Naive thymus-derived CD8-positive, alpha-beta T cell (primary cell): ENCODE measurements at places on chromosomes 1 and 21. TPM values are rescaled to one million over a fixed set of nuclear protein-coding genes. Genes with fewer than 3 reads are reported as not detected.

Gene FCRLB
- polyA plus RNA-seq = 0.77 TPM

Gene YIPF1
- polyA plus RNA-seq = 22.3 TPM

Gene GPR25
- 0.15 TPM for polyA plus RNA-seq

Gene DNM3
- polyA plus RNA-seq = 0.41 TPM

Gene CA6
- 17.1 TPM for polyA plus RNA-seq

Gene RBM11
- 3.2 TPM for polyA plus RNA-seq

Gene SLC16A1
- polyA plus RNA-seq = 10.7 TPM

Gene ZNF683
- polyA plus RNA-seq = 0.42 TPM

Gene LMNA
- 0.62 TPM for polyA plus RNA-seq

Gene PPIH
- polyA plus RNA-seq = 100 TPM

Gene DENND1B
- 9.4 TPM for polyA plus RNA-seq

Gene CCDC27
- not detected for polyA plus RNA-seq

Gene RIPPLY3
- not detected for polyA plus RNA-seq

Gene DNAJC6
- 0.21 TPM for polyA plus RNA-seq

DNA sequence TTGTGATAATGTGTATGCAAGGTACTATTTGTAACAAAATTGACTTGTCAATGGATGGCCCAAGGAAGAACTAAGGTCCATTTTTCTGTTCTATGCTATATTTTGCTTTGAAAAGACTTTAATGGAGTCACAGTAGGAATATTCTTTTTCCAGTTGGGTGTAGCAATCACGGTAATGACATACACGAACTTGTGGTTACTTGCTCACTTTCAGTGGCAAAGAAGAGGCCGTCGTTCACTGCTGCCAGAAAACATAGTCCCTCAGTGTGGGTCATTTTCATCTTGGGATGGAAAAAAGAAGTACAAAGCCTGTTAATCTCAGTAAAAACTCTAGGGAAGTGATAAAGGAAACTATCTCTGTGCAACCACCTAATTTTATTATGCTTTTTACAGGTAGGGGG lies 47.8 kb upstream of the LAMC2 start:
- no peak for DNase-seq

- no peak for DNase-seq
These were observed 21.1 kb downstream of the CSMD2 start for GRCh38 chr1:34143975-34144374.

DNA sequence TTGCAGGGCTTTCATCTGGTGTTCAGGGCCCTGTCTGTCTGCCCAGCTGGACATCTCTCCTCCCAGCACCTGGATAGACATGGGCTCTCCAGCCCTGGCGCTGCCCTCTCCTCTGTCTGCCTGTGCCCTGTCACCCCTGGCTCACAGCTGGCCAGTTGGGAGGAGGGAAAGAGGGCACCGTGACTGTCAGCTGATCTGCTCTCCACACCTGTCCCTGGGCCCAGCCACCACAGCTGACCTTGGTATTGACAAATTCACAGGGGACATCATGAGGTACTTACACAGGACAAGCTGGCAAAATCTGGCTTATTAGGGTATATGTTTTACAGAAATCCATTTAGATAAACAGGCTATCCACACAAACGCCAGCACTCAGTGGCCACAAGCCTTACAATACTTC lies 8.3 kb downstream of the TNR start:
- no peak for DNase-seq

GRCh38 chr1:12472156-12472797 lies 145.7 kb downstream of the DHRS3 start:
- no peak for DNase-seq

- DNase-seq = no peak
These were observed 54.6 kb downstream of the CASQ2 start for GRCh38 chr1:115713906-115714305.

- DNase-seq = peak; percentile 24
These were observed at the start of gene MCOLN3 for GRCh38 chr1:85048296-85049064. Gene MCOLN3 (minus strand): TSS chr1:85048500. CDS start chr1:85045360, 3,140 bp downstream.

GRCh38 chr1:25795211-25795610 lies 4.8 kb upstream of the SELENON start:
- DNase-seq = no peak

GRCh38 chr1:232627645-232628334 lies 2.1 kb downstream of the SIPA1L2 start:
- peak; percentile 31 for DNase-seq

DNA sequence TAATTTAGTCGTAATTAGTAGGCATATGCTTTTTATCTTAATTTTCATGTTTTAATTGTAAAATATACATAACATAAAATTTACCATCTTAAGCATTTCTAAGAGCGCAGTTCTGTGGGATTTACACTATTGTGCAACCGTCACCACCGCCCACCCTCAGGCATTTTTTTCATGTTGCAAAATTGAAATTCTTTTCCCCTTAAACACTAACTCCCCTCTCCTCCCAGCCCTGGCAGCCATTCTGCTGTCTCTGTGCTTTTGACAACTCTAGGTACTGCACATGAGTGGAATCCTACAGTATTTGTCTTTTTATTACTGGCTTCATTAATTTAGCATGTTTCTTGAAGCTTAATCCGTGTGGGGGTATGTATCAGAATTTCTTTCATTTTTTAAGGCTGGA lies 7.8 kb downstream of the PIK3CD start:
- DNase-seq = no peak

- DNase-seq = no peak
These were observed 61.7 kb downstream of the ARID4B start for GRCh38 chr1:235266325-235266724.

- peak; percentile 41 for DNase-seq
These were observed 38.7 kb downstream of the BCL9 start for GRCh38 chr1:147579934-147580537.

DNA sequence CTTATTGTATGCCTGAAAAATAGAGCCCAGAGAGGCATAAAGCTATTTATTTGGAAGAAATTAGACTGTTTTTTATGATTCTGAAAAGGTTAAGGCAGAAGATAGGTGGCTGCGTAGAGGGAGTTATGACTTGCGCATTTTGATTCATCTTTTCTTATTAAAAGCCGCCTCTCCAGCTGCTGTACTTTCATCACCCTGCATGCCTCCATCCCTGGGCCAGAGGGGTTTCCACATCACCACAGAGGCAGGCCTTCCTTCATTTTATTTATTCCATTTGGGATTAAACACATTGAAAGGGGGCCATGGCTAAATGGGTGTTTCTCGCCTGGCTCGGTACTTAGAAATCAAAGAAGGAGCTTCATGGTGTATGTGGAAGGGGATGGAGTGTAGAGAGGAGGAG lies 14.6 kb upstream of the RGS8 start:
- no peak for DNase-seq

- DNase-seq = no peak
These were observed 4.6 kb upstream of the TRNAU1AP start for GRCh38 chr1:28548318-28548717.

DNA sequence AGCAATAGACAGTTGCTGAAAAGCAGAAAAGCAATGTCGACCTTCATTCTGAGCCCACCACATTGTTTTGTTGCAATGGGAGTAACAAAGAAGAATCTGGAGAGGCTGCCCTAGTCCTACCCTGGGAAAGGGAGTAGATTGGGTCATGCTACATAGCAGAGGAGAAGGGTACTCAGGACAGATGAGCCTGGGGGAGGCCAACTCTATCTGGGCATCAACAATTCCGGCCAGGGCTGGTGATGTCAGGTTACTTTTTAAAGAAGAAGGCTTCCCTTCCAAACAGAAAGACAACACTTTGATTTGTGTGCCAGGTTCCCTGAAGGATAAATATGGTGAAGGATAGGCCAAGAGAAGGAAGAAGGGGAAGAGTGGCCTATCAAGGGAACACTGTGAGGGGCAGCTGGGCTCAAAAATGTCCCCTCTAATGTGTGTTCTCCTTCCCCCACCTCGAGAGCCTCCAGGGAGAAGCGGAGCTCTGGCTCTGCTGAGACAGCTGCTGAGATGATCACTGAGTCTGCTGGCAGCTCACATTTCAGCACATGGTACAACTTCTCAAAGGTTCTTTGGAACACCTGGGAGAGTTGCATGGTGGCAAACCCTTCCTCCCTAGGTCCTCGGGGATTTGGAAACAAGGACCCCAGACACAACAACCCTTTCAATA lies 3.2 kb upstream of the ADIPOR1 start:
- no peak for DNase-seq

- no peak for DNase-seq
These were observed 112.6 kb upstream of the PKN2 start for GRCh38 chr1:88571506-88571905.

GRCh38 chr21:37358397-37358796 lies 8.2 kb upstream of the DYRK1A start:
- no peak for DNase-seq

DNA sequence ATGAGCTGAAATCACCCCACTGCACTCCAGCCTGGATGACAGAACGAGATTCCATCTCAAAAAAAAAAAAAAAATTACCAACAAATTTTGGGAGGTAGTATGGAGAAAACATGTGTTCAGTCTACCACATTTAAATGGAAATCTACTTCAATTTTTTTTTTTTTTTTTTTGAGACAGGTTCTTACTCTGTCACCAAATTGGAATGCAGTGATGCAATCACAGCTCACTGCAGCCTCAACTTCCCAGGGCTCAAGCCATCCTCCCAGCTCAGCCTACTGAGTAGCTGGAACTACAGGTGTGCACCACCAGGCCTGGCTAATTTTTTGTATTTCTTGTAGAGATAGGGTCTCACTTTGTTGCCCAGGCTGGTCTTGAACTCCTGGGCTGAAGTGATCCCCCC lies 82.1 kb downstream of the GFI1 start:
- no peak for DNase-seq

GRCh38 chr21:40070871-40071270 lies 203.6 kb downstream of the PCP4 start:
- no peak for DNase-seq

DNA sequence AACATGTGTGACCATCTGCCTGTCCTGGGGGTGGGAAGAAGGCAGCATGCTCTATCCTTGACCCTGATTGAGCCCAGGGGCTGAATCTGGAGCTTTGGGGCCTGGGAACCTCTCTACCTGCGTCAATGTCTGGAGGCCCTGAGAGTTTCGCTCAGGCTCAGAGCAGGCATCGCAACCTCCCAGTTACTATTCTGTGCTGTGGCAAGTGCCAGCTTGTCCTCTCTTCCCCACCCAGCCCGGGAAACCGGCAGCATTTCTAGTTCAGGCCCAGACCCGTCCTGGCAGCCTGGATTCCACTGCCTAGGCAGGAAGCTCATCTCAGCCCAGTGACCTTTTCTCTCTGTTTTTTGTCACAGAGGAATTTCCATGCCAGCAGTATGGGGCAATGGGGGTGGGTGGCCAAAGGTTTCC lies 10.0 kb upstream of the IRF6 start:
- DNase-seq = no peak

- DNase-seq = no peak
These were observed 36.2 kb upstream of the ZNF362 start for GRCh38 chr1:33219886-33220661.

GRCh38 chr1:234325878-234326496 lies 47.3 kb upstream of the COA6 start:
- DNase-seq = no peak

GRCh38 chr1:197553281-197553680 lies 222.0 kb downstream of the DENND1B start:
- DNase-seq = no peak

DNA sequence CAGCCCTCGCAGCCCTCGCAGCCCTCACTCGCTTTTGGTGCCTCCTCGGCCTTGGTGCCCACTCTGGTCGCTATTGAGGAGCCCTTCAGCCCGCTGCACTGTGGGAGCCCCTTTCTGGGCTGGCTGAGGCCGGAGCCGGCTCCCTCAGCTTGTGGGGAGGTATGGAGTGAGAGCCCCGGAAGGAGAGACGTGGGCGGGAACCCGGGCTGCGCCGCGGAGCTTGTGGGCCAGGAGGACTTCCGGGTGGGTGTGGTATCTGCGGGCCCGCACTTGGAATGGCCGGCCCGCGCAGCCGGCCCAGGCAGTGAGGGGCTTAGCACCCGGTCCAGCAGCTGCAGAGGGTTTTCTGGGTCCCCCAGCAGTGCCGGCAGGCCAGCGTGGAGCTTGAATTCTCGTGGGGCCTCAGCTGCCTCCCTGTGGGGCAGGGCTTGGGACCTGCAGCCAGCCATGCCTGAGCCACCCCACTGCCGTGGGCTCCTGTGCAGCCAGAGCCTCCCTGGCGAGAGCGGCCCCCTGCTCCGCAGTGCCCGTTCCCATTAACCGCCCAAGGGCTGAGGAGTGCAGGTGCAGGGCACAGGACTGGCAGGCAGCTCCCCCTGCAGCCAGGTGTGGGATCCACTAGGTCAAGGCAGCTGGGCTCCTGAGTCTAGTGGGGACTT lies 9.9 kb upstream of the CFHR2 start:
- no peak for DNase-seq

DNA sequence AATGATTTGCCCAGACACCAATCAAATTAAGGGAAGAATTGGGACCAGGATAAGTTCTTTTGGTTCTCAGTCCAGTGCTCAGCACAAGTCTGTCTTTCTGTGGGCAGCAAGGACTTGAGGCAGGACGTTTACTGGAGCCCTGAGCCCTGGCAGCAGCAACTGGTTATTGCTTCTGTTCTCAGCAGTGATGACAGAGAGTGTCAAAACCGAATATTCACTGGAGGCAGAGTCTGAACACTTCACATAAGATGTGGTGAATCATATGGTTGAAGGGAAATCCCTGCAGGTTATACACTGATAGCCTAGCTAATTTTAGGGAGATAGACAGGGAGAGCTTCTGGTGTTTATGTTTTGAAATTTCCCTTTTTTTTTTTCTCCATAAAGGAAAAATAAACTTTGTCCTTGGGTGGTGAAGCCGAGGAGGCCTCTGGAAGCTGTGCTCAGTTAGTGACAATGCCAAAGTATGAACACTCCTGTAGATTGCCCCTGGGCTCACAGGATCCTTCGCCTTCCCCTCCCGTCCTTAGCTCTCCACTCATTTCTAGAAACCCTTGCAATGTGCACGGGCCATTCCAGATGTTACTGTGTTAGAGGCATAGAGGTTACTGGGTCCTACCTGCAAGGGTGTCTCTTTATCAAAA lies 26.3 kb upstream of the TSPAN2 start:
- DNase-seq = no peak

DNA sequence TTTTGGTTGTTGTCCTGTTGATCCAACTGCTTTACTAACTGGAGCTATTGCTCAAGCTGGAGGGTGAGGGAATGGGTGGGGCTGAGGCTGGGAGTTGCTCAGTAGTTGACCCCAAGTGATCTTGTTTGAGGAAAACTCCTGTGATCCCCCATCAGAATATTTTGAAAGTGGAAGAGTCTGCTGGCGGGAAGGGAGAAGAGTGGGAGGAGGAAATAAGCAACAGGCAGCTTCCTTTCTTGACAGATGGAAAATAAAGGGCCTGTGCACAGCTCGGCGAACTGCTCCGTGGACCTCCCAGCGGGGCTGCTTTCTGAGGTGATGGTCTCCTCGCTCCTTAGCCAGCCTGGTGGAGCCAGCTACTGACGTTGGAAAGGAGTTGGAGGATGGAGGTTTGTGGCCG lies 199.1 kb upstream of the LMO4 start:
- no peak for DNase-seq
